Pulmonary artery endothelial cell (primary cell): ENCODE measurements at places on chromosomes 4 and X. TPM values are rescaled to one million over a fixed set of nuclear protein-coding genes. Genes with fewer than 3 reads are reported as not detected.

DNA sequence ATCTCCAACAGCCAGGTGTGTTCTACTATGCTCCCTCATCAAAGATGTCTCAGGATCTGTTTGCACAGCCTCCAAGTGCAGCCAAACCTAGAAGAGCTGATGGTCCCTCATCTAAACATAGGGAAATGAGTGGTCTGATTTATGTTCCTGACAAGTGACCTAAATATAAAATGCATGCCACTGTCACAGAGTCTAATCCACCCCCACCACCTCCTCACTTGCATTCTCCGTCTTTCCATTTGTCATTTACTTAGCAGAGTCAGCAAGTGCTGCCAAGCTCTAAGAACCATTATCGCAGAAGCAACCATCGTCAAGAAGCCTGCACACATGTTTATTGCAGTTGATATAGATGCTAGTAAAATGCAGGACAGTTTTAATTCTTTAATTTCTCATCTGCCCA, 33.1 kb upstream of the VCX3A start:
- DNase-seq = no peak

DNA sequence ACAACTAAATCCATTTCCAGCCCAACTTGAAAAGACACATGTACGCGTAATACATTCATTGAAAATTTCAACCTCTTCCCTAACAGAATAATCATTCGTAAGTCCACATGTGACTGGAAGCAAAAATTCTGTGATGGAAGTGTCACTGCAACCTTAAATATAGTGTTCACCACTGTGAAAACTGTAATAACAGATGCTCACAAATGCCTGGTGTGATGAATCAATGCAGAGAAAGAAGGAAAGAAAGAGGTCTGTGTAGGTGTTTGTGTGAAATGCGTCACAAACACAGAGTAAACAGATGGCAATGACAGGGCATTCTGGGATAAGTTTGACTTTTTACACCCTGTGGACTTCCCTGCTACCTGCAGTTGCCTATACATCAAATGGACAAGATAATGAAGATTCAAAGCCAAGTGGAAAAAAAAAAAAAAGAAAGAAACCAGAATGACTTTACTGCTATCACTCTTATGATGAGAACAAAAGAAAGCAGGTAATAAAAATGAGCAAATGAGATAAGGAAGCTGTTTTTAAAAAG, 123.3 kb downstream of the EPHA5 start:
- no peak for DNase-seq

GRCh38 chrX:154986826-154987575, 35.5 kb downstream of the F8 start:
- no peak for DNase-seq

DNA sequence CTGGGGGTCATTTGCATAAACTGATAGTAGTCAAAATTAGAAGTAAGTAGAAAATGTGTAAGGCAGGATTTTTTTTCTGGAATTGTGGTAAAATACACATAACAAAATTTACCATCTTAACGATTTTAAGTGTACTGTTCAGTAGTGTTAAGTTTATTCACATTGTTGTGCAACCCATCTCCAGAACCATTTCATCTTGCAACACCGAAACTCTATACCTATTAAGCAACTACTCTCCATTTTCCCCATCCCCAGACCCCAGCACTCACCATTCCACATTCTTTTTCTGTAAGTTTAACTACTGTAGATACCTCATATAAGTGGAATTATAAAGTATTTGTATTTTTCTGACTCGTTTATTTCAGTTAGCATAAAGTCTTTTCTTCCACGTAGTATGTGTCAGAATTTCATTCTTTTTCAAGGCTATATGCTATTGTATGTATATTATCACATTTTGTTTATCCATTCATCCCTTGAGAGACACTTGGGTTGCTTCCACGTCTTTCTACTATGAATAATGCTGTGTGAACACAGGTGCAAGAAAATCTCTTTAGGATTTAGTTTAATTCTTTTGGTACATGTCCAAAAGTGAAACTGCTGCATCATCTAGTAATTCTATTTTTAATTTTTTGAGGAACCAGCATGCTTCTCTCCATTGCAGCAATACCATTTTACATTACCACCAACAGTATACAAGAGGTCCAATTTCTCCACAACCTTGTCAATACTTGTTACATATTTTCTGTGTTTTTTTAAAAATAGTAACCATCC, 39.1 kb upstream of the NSUN7 start:
- no peak for DNase-seq

GRCh38 chrX:57406149-57406548, 119.6 kb downstream of the FAAH2 start:
- DNase-seq = no peak

GRCh38 chrX:150759568-150760416, 66.6 kb downstream of the MTMR1 start:
- DNase-seq = no peak

- no peak for DNase-seq
These were observed 220.2 kb downstream of the SOWAHB start for GRCh38 chr4:76677571-76678326.

DNA sequence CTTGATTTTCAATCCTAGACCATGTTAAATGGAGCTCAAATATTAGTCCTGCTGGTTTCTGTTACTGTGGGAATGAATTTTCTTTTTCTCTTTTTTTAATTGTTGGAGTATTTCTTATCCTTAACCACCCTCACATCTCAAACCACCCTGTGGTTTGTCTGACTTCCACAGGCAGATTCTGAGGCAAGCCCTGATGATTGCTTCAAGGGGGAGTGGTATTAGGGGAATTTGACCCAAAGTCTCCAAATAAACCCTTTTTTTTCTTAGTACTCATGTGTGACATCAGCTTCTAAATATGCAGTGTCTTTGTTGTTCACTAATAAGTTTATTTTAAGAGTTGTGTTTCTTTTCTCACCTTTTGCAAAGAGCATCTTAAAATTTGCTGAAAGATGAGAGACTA, 810.3 kb downstream of the IL1RAPL1 start:
- DNase-seq = no peak

DNA sequence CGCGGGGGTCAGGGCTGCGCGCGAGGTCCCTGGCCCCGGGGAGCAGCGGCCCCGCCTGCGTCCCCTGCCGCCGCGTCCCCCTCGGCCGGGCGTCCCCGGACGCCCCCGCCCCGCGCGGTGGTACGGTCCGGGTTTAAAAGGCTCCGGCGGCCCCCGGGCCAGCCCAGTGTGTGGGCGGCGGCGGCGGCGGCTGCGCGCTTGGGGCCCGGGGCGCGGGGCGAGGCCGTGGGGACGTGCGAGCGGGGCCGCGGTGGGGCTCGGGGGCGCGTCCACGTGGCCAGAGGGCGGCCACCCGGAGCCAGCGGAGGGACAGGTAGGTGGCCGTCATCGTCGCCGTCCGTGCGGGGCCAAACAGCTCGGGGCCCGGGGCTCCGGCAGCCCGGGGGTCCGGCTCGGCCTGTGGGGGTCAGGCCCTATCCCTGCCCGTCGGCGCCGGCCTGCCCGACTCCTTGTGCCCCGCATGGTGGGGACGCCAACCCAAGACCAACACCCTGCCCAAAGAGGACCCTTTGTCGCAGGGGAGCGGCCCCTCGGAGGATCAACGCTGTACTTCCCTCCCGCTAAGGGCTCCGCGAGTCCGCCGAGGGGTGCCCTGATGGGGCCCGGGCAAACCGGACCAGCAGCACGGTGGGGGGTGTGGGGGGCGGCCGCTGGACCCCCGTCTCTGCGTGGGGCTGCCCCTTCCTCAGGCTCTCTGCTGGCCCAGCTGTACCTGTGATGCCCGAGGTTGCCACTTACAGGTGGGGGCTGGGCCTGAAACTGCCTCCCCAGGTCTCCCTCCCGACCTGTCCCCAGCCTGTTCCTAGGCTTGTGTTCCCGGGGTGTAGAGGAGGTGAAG, at the start of gene PLXNA3:
Gene PLXNA3, plus strand, starts transcription at position 166 of the 838 bp plus-strand sequence. CDS start 1,903 bp downstream, outside the sequence.
- no peak for DNase-seq

The SCML1 gene
- 7.8 and 8.5 TPM in 2 replicates for total RNA-seq

The PFKFB1 gene
- total RNA-seq = not detected in 2 replicates

The NRK gene
- total RNA-seq = 1.6 and 2.5 TPM in 2 replicates

The SH3BGRL gene
- total RNA-seq = 25.6 and 35.0 TPM in 2 replicates

The KDR gene
- 185 and 200 TPM in 2 replicates for total RNA-seq

The UGT8 gene
- total RNA-seq = not detected in 2 replicates

The NAP1L2 gene
- total RNA-seq = 0.73 and 2.4 TPM in 2 replicates

The FAAH2 gene
- total RNA-seq = 1.4 and 2.6 TPM in 2 replicates
